ENCODE measurements at places on chromosomes 4 and X.

GRCh38 chrX:30659421-30659820 is 6.2 kb downstream of the GK start:
- DNase-seq: peak; percentile 68

GRCh38 chrX:40009890-40010289 is 87.9 kb downstream of the BCOR start:
- DNase-seq: no peak

DNA sequence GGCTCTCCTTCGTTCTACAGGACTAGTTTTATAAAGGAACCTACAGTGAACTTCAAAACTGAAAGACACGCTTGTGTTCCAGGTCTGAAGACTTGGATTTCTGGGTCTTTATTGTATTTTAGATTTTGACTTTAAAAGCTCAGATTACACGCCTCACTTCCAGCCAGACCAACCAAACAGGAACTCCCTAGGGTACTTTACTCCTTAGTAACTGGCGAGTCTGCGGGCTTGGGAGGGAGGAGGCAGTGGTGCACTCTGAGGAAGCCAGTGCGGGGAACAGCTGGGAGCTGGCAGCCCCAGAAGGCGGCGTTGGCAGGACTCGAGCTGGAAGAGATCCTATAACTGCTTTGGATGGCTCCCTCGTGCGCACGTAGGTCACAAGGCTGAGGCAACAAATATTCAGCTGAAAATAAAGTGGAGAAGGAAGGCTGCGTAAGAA is 391 bp upstream of the PHKA1 start:
- DNase-seq: no peak

- DNase-seq: no peak
Observed at GRCh38 chr4:168658751-168659150, 161.9 kb downstream of the PALLD start.

- DNase-seq: no peak
Observed at GRCh38 chr4:4914059-4914820, 54.8 kb downstream of the MSX1 start.

DNA sequence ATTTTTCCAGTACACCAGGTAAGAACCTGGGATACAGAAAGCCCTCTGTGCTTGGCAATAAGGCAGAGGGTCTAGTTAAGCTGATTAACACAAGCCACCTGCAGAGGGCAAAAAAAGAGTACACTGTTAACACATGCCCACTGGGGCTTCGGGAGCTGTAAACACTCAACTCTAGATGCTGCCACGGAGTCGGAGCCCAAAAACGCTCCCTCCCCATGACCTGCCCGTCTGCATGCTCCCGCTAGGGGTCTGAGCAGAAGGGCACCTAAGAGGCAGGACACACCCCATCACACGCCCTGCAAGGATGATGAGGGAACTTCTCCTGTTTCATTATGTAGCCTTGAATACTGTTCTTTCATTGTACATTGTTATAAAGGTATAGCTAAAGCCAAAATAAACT is 715.6 kb upstream of the AADAT start:
- no peak for DNase-seq

DNA sequence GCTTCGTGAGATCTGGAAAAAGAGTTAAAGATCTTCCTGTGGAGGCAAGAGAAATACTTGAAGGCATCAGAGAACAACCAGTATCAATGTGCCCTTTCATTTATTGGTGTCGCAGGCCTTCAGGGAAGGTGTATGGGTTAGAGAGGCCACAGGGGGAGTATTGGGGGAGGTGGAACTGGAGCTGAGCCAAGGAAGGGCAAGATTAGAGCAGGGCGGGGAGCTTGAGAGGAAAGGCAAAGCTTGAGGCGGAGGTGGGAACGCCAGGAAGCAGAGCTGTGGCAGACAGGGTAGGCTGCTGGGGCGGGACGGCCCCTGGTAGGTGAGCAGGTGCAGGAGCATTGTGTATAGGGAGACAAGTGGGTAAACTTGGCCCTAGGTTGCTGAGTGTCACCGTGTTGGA is 329.9 kb downstream of the ARHGAP10 start:
- DNase-seq: no peak

Data from SIG-M5 (cell line).